HS-5 (cell line): ENCODE measurements at places on chromosomes 4 and X.

DNA sequence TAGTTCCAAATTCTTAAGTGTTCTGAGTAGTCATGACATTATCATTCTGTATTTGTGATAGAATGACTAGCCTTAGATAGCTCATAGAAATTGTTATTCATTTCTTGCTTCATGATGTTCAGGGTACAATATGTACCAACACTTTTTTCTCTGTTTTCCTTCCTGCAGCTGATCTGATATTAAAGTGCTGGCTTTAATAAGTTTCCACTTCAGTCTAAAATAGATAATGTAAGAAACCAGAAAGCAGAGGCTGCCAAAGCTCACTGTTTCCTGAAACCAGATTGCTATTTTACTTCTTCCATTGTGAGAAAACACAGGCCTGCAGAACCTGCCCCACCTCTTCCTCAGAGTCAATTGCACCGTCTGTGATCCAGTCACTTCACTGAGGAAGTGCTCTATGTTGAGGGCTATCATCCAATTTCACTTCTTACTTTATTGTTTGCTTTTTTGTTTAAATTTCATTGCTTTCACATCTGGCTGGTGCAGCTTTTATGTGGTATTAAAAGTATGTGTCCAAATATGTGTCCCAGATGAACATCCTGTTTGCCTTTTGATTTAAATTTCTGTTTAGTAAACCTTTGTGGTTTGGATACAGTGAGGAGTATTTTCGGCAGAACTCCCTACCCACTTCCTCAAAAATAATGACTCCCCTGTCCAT, 652.1 kb downstream of the ANKRD50 start:
- DNase-seq = no peak

DNA sequence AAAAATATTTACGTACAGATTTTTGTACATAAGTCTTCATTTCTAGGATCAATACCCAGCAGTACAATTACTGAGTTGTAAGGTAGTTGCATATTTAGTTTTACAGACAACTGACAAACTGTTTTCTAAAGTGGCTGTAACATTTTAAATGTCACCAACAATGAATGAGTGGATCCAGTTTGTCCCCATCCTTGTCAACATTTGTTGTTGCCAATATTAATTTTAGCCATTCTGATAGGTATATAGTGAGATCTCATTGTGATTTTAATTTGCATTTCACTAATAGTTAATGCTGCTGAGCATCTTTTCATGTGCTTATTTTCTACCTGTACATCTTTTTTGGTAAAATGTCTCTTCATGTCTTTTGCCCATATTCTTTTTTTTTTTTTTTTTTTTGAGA, 30.9 kb upstream of the NOCT start:
- DNase-seq = no peak

DNA sequence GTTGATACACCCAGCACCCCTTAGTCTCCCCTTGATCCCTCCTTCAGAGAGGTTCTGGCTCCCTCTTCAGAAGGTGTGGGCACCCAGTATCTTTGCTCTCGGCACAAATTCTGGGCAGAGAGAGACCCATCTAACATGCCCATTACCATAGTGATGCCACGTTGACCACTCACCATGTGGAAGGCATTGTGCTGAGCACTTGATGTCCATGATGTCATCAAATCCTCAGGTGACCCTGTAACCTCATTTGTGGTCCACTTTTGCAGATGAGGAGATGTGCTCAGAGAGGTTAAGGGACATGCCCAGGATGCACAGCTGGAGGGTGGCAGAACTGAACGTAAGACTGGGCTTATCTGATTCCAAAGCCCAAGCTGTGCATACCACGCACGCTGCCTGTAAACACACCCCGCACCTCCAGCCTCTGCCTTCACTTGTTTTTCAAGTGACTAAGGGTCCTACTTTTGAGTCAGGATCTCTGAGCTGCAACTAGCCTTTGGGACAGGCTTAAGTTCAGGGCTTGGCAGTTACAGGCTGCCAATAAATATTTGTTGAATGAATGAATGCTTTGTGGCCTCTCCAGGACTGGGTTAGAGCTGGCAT, 55.2 kb downstream of the HTRA3 start:
- DNase-seq = no peak

- no peak for DNase-seq
Measured at GRCh38 chr4:3365326-3365725, 72.5 kb downstream of the RGS12 start.

DNA sequence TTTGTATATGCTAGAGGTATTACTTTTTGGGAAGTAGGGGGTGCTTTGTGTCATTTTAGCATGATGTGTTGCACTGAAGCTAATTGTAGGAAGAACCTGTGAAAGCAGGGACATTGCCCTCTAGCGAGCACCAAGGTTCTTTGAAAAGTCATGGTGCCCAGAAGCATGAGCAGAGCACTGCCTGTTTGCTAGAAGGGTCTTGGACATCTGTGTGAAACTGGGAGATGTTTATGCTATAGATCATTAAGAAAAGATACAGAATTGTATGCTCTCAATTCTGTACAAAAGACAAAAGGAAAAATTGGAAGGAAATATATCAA, 14.7 kb downstream of the GRPR start:
- DNase-seq = no peak

- peak; percentile 0 for DNase-seq
Measured at GRCh38 chrX:50107470-50107869, 93.3 kb downstream of the AKAP4 start.

DNA sequence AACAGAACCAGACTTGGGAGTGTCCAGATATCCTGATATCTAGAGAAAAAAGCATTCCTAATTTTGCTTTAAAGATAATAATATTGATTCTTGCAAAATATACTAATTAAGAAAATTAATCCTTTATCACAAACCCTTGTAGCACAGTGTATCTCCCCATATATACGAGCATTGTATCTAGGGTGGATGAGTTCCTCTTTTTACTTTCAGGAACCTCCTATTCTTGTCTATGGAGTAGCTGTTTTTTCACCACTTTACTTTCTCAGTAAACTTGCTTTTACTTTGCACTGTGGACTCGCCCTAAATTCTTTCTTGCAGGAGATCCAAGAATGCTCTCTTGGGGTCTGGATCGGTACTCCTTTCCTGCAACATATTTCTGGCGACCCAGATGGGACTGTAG, 103.9 kb downstream of the GLUD2 start:
- DNase-seq = no peak

DNA sequence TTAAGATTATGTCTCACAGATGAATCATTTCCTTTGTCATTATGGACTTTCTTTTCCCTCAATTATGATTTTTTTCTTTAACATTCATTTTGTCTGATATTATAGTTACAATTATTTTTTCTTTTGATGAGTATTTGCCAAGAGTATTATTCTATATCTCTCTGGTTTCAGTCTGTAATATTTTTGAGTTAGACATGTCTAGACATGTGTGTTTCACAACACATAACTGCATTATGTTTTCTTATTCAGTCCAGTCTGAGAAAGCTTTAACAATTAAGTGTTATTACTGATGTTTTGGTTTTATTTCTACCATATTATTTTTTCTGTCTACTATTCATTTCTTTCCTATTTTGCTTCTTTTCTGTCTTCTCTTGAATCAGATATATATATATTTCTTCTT, 108.3 kb upstream of the MID1IP1 start:
- no peak for DNase-seq

GRCh38 chrX:35664833-35665232, 133.3 kb upstream of the MAGEB16 start:
- DNase-seq = no peak

DNA sequence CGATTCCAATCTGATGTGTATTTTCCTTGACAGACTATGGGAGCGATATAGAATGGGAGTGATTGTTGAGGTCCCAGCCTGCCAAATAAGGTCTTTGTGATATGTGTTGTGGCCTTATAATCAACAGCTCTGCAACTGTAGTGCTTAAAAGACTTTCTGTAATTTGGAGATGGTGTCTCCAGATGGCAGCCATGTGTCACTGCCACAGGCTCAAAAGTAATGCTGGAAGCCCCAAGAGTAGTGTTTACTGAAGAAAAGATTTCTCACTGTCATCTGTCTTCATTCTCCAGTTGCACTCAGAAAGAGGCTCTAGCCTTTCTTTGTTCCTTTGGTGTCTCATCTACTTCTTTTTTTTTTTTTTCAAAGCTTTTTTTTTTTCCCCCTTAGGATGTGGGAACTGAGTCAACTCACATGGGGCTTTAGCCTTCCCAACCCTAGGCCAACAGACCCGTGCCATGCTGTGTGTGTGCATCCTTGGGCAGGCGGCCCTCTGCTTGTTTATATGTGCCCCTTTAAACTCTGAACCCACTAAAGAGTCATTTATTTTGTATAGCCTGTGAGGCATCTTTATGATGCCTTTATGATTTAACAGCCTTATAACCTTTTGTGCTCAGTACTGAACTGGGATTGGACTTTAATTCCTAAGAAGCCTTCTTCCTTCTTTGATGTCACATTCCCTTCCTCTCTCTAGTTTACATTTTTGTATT, 15.6 kb downstream of the SRPX2 start:
- DNase-seq = no peak

GRCh38 chr4:7031558-7032449, 11.4 kb upstream of the TADA2B start:
- no peak for DNase-seq

- DNase-seq = no peak
Measured at GRCh38 chrX:125954236-125954635, 211.9 kb downstream of the DCAF12L2 start.

GRCh38 chrX:2931612-2932011, 2.5 kb upstream of the ARSD start:
- no peak for DNase-seq

GRCh38 chr4:8647094-8647570, 54.6 kb downstream of the CPZ start:
- DNase-seq = no peak

DNA sequence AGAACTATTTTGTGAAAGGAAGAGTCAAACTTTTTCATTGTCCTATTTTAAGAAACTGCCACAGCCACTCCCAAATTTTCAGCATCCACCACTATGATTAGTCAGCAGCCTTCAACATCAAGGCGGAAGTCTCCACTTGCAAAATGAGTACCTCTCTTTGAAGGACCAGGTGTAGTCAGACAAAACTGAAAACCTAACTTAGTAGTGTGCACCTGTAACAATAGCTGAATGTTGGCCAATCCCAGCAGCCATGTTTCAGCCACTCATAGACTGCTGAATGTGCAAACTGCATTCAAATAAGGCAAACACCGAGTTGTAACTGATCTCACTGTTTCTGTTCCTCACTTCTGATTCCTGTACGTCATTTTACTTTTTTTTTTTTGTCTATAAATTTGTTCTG, 341.1 kb downstream of the IL15 start:
- DNase-seq = no peak

- no peak for DNase-seq
Measured at GRCh38 chr4:169286562-169287301, 16.0 kb upstream of the SH3RF1 start.

DNA sequence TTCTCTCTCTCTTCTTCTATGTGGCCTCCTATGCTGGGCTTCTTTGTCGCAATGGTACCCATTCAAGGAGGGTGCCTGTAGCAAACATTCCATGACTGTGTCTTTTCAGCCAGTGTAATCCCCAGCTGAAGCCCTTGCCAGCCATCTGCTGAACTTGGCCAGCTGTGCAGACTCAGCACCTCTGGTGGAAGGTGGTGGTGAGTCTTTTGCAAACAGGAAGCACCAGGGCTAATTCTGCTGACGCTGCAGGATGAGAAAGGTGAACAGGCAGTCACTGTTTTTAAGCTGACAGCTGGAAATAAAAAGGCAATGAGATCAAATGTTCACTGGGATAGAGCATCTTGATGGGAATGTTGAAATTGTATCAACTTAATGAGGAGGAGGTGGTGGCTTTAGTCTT, 298.7 kb upstream of the CLNK start:
- no peak for DNase-seq

- no peak for DNase-seq
Measured at GRCh38 chrX:115452251-115452650, 108.7 kb upstream of the PLS3 start.

DNA sequence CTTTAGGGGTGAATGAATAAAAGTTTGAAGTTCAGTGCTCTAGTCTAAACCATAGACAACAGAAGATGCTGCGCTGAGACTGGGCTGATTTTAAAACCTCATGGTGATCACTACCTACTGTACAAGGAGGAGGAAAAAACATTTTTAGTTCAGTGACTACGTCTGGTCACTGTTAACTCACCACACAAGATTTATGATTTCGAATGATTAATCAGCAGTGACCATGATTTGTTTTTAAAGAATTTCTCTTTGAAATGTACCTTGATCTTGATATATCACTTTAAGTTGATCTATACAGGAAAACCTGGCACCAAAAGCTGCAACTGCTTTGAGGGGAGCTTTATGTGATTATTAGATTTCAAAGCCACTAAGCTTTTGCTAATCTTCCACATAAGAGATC, 286.3 kb downstream of the PDGFC start:
- no peak for DNase-seq

DNA sequence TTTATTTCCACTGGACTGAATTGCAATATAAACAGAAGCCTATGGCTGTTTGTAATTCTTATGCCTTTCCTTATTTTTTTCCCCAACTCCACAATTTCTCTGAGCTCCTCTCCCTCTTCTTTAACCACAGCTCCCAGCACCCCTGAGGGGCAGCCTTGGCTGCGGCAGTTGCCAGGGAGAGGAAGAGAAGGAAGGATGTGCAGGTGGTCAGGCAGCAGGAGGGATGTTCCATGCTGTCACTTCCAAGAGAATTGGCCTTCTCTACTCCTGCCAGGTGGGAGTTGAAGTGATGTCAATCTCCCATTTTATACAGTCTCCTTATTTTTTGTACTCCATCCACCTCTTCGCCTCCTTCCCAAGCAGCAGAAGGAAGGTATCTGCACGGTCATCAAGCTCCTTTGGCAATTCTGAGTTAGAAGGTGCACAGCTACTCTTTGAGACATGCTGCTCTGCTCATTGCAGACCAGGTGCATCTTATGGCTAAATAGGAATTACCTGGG, 343.3 kb upstream of the RPS6KA3 start:
- DNase-seq = no peak

DNA sequence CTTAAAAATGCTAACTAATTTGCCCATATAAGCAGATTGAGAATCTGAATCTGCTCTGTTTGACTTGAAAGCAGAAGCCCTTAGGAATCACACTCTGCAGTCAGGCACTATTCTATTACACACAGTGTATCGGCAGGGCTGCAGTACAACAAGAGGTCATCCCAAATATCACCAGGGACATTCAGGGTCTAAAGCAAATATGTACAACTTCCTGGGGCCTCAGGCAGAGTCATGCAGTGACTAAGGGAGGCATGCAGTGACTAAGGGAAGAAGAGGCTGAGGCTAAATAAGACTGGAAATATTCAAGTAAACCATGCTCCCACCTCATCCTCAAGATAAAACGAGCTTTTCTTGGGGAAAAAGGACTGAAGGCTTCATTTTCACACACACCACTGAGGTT, 20.9 kb downstream of the MAPK10 start:
- DNase-seq = peak; percentile 83

DNA sequence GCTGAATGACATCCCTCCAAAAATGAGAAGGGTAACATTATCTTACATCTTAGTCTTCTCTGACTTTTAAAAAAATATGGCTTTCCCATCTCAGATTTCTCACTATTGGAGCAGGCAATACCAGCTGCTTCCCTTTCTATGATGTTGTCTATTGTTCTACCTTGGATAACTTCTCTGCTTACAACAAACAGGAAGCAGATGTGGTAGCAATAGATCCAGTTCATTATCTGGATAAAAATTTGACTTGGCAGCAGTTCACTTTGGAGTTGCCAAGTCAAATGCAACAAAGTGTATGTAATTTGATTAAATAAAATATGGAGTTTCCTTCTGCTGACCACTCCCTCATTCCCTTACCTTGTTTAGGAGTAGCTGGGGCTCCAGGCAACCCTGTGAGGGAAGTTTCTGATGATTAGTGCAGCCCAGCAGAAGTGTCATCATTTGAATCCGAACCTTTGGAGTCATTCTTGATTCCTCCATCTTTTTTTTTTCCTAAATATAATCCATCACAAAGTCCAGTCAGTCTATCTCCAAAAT, 72.0 kb upstream of the GPRIN3 start:
- no peak for DNase-seq

GRCh38 chrX:24526616-24527015, 61.5 kb downstream of the PDK3 start:
- DNase-seq = no peak
